ENCODE measurements at places on chromosomes 5 and 9. TPM values are rescaled to one million over a fixed set of nuclear protein-coding genes. Genes with fewer than 3 reads are reported as not detected.

DNA sequence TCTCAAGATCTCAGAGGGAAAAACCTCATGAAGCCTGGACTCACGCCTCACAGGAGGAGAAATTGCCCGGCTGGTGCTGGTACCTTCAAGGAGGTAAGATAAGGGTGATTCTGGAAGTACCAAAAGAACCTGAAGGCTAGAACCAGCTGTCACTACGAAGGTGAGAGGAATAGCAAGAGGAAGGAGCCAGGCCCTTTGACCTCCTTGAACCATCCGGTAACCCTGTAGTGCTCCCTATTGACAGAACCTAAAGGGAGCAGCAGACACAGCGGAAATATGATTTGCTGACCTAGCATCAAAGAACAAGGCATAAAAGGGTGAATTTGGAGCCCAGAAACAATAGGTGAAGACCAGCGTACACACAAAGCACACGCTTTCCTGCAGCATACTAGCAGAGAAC, 92.2 kb downstream of the DOCK8 start:
- no peak for DNase-seq

DNA sequence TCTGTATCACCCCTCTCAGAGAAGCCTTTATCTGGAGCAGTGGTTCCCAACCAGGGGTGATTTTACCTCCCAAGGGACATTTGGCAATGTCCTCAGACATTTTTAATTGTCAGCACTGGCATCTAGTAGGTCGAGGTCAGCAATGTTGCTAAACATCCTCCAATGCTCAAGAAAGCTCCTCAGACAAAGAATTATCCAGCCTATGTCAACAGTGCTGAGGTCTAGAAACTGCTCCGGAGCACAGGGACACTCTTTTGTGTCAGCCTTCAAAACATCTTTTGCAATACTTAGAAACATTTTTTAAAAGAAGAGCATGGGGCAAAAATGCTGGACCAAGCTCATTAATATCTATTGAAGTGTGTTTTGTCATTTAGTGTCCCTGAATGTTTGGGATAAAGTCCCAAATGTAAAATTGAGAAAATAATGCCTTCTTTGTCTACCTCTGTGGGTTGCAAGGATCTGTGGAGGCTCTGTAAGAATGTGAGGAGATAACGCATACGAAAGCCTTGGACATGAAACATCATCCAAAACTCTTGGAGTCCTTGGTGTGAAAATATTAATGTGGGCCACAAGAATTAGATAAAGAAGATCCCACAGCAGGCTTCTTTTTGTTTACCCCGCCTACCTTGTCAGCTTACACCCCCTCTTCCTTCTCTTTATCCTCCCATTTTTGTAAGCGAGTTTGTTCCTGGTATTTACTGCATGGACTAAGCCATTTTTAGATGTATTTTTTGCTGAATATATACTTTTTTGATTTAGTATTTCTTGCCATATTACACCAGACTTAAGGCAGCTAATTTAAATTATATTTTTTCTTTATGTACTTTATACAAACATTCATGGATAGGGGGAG, 193.5 kb downstream of the CD180 start:
- no peak for DNase-seq

DNA sequence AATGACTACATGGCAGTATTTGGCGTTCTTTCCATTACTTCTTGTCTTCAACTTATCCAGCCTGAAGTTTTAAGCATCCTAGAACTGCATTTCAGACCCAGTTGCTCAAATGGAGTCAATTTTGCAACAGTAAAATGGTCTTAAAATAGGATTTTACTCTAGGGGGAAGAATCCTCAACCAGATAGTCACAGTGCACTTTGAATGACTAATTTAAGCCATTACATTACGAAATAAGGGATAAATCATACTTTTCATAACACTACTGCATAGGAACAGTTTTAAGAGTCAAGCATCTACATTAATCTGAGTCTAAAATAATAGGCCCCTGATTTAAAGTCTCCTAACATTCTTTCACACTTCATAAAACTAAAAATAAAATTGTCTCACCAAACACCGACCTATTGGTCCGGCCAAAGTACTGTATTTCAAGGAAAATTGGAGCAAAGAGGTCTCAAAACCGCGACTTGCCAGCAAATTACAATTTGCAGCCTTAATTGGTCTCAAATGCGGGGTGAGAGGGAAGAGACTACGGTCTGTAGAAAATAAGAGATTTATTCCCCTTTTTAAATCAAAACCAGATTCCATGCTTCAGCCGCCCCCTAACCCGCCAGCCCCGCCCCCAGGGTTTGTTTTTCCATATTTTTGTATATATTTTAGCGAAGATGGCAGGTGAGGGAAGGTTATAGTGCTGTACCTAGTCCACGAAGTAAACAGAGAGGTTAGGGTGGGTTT, 1.2 kb upstream of the SMARCA2 start:
- no peak for DNase-seq

DNA sequence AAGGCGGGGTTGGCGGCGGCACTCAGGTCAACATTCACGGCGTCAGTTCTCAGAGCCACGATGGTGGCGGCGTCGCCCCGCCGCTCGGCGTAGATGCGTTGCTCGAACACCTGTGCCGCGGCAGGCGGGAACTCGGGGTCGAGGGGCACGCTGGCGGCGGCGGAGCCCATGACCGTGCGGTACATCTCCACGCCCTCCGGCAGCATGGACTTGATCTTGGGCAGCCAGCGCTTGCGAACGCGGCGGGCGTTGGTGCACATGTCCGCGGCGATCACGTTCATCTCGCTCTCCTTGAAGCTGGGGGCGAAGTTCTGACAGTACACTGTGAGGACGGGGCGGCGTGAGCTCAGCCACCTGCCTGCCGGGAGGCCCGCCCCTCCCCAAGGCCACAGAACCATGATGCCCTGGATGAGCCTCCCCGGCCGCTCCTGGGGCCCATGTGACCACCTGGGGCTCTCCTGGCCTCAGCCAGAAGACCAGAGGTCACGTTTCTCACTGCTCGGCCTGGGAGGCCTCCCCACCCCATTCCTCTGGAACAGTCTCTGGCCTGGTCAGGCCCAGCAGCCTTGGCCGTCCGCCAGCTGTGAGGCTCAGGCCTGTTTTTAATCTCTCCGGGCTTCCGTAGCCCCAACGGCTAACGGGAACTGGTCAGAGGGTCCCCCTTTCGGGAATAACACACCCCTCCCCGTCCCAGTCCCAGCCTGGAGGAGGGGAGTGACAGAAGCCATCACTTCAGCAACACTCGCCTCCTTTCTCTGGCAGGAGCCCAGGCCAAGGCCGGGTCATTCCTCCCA, 50.7 kb upstream of the UBAC1 start:
- peak; percentile 60 for DNase-seq

PCDHB4 gene
- 2.5 TPM for polyA plus RNA-seq

All from right renal pelvis (tissue), 4 donors.